ENCODE measurements at places on chromosomes 12 and 14. TPM values are rescaled to one million over a fixed set of nuclear protein-coding genes. Genes with fewer than 3 reads are reported as not detected.

GPRC5D gene
- not detected for total RNA-seq

TMEM63C gene
- total RNA-seq: 9.7 TPM

CLEC1A gene
- 0.76 TPM for total RNA-seq

PAX9 gene
- 70.1 TPM for total RNA-seq

SLC5A8 gene
- under 0.01 TPM for total RNA-seq

VRTN gene
- not detected for total RNA-seq

SOAT2 gene
- not detected for total RNA-seq

SCNN1A gene
- 266 TPM for total RNA-seq

CCDC197 gene
- not detected for total RNA-seq

CCDC175 gene
- not detected for total RNA-seq

All from esophagus squamous epithelium (tissue), 5 donors.